ENCODE measurements at places on chromosomes 11 and 22.

GRCh38 chr11:113168354-113169342 lies 145.7 kb upstream of the TTC12 start:
- no peak overlapping the region for H3K4me3 ChIP-seq
- no peak for DNase-seq
- H3K27me3 ChIP-seq: no peaks in the 10 kb centered on the region
- H3K4me1 ChIP-seq: no peaks in the 10 kb centered on the region
- no peak overlapping the region for H3K27ac ChIP-seq

DNA sequence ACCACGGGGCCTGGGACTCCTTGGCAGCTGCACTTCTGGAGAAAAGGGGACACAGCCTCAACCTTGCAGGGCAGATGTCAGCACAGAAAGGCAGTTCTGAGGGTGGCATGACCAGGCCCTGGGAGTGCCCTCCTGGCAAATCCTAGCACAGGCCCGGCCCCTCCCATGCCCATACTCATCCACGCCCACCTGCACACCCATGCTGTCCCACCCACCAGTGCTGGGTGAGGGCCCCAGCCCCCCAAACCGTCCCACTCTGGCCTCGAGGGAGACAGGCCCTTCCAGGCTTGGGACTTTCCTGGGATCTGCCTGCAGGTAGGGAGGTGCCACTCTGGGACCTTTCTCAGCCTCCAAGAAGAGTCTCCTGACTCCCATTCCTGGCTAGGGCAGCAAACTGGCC lies 10.1 kb downstream of the DUSP8 start:
- no peaks in the 10 kb centered on the region for H3K4me1 ChIP-seq
- no peak overlapping the region for H3K4me3 ChIP-seq
- H3K27me3 ChIP-seq: no peaks in the 10 kb centered on the region
- DNase-seq: no peak
- no peak overlapping the region for H3K27ac ChIP-seq
- no peaks in the 10 kb centered on the region for H3K36me3 ChIP-seq

DNA sequence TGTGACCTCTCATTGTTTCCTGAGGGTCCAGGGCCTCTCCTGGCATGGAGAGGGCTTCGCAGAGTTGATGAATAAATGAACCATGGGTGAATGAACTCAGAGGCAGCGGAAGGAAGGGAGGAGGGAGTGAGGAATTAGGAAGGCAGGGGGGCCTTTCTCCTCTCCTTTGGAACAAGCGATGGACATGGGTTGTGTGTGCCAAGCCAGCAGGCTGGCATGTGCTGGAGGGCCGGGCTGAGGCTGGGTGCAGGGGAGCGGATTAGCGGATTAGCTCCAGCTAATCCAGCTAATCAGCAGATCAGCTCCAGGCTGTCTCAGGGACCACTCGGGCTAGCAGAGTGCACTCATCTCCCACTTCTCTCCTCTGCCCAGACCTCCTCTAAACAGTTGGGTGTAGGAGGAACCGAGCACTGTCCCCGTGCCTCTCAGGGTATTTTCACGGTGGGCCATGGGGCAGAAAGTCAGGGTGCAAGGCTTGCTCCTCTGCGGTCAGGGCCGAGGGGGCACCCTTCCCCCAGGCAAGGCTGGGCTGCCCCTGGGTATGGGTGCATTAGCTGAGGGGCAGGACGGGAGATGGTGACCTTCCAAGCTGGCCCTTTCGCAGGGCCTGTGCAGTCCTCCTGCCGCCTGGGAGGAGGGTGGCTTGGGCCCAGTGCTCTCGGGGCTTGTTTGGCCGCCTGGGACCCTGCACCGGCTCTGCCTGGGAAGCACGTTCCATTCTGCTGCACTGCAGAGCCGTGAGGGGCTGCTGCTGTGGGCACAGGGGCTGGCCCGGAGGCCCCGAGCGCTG lies 120.3 kb upstream of the B3GAT1 start:
- peaks cover 8% of the 10 kb centered on the region for H3K27me3 ChIP-seq
- H3K36me3 ChIP-seq: no peaks in the 10 kb centered on the region
- no peaks in the 10 kb centered on the region for H3K4me1 ChIP-seq
- no peak overlapping the region for H3K27ac ChIP-seq
- DNase-seq: no peak

DNA sequence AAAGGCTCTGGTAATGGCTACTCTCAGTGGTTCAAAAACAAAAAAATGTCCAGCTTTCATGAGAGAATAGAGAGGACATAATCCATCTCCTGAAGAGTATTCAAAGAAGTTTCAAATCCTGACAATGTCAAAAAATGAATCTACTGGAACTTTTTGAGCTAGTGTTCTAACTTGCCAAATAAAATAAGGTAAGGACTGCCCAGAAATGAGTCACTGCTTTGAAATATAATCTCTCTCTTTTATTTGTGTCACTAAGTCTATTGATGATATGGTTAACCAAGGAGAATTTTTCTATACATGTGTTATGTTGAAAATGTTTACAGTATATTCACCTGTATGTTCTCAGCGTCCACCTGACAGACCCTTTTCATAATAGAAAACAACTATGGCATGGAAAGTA lies 3.4 kb downstream of the GUCY1A2 start:
- no peaks in the 10 kb centered on the region for H3K4me1 ChIP-seq
- H3K27ac ChIP-seq: no peak overlapping the region
- no peaks in the 10 kb centered on the region for H3K36me3 ChIP-seq
- peaks cover 29% of the 10 kb centered on the region for H3K27me3 ChIP-seq
- DNase-seq: no peak

DNA sequence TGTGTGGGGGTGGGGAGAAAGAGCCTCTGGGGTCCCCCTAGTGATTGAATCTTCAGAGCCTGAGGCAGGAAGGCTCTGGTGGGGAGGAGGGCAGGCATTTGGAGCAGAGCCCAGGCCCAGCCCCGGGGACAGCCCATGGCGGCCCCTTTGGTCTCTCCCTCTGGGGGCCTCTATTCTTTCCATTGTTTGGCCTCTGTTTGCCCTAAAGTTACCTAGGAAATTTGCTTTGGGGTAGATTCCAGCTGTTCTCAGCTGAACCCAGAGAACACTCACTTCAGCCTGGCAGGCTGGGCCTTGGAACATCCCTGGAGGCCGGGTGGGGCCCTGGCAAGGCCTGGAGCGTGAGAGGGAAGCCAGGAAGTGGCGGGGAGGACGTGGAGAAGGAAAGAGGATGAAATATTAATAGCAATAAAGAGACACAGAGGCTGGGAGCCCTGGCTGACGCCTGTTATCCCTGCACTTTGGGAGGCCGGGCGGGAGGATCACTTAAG lies 22.9 kb upstream of the A4GALT start:
- no peaks in the 10 kb centered on the region for H3K27me3 ChIP-seq
- H3K27ac ChIP-seq: no peak overlapping the region
- no peaks in the 10 kb centered on the region for H3K36me3 ChIP-seq
- no peak overlapping the region for H3K4me3 ChIP-seq
- DNase-seq: no peak
- no peaks in the 10 kb centered on the region for H3K4me1 ChIP-seq

DNA sequence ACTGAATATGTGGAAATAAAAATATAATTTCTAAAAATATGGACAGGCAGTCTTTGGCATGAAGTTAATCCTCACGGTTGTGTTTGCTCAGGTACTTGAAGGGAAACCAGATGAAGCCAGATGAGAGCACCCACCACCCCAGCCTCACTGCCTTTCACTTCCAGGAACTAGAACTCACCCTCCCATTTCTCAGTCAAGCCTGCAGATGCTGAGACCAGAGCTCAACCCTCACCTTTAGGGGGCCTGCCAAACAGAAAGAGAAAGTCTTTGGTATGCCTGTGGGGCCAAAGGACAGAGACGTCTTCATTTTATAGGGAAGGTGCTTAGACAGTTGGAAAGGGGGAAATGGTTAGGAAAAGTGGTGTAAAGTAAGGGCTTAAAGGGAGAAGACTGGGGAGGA lies 252.8 kb upstream of the PLET1 start:
- peaks cover 9% of the 10 kb centered on the region for H3K27me3 ChIP-seq
- H3K27ac ChIP-seq: no peak overlapping the region
- no peaks in the 10 kb centered on the region for H3K4me1 ChIP-seq

DNA sequence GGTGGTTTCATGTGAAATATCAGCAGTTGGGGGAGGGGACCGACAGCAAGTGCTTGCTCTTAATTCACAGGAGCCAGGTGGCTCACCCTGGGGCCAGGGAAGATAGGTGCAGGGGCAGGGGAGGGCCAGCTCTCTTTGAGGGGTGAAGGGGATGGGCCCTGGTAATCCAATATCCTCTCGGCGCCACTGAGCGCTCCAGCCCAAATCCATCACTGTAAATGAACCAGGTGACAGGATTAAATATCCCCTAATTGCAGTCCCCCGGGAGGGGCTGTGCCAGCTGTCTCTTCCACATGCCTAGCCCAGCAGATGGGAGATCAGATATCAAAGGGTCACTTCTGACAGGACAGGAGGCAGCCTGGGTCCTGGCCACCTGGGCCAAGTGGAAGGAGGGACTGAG lies 531.8 kb upstream of the CADM1 start:
- no peak for DNase-seq
- H3K4me1 ChIP-seq: no peaks in the 10 kb centered on the region

DNA sequence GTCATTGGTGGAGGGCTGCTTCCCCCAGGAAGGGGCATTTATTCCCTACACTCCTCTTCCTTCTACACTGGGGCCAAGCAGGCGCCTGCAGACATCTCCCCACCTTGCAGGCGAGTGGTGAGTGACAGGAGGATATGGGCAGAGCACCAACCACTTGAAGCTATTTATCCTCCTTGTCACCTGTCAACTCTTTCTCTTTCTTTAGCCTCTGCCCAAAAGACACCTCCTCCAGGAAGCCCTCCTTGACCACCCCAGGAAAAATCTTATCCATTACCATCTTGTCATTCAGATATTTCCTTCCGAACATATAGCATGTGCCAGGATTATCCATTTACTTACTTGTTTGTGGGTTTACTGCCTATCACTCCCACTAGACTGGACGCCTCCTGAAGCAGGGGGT lies 362.4 kb downstream of the MN1 start:
- H3K36me3 ChIP-seq: no peaks in the 10 kb centered on the region
- no peaks in the 10 kb centered on the region for H3K4me1 ChIP-seq
- no peak overlapping the region for H3K27ac ChIP-seq
- H3K27me3 ChIP-seq: no peaks in the 10 kb centered on the region
- DNase-seq: no peak

DNA sequence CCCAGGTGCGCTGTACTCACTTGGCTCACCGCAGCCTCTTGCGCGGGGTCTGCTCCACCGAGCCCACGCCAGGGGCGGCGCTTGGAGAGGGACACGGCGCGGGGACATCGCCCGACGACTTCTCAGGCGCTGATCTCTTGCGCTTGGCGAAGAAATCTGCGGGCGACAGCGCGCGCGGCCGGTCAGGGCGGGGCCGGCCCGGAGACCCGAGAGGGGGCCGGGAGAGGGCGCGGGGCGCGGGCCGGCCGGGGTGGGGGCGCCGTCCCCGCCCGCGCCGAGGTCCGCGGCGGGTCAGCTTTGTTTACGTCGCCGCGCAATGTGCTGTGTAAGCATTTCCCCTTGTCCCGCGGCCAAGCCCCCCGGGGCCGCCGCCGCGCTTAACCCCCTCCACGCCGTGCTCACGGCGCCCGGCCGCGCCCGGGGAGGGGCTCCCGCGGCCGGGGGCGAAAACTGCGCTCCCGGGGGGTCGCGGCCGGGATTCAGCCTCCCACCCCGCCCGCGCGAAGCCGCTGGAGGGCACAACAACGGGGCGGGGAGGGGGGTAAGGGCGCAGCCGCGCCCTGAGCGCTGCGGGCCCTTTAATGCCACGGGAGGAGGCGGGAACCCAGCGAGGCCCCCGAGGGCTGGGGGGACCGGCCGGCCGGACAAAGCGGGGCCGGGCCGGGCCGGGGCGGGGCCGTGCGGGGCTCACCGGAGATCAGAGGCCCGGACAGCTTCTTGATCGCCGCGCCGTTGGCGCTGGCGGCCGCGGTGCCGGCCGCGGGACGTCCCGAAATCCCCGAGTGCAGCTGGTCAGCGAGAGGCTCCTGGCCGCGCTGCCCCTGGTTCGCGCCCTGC lies 1.4 kb downstream of the CDKN1C start:
- no peaks in the 10 kb centered on the region for H3K36me3 ChIP-seq
- H3K4me1 ChIP-seq: no peaks in the 10 kb centered on the region
- no peak for DNase-seq
- no peak overlapping the region for H3K4me3 ChIP-seq

DNA sequence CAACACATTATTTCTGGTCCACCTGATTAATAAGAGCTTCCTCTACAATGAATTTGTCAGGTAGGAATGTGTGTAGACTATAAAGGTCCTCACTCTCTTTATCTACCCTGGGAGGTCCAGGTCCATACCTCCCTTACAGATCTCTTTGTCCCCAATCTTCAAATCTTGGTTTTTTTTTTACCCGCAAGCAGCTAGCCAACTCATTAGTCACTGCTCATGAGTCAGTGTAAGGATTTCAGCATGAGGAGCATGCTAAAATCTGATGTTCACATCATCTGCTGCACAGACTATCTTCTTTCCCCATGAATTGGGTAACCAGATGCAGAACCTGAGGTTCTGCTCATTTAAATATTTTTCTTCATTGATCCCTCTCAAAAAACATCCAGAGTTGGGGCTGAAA lies 397.0 kb upstream of the ISX start:
- H3K4me3 ChIP-seq: no peak overlapping the region
- H3K4me1 ChIP-seq: no peaks in the 10 kb centered on the region
- H3K27me3 ChIP-seq: no peaks in the 10 kb centered on the region
- no peaks in the 10 kb centered on the region for H3K36me3 ChIP-seq

DNA sequence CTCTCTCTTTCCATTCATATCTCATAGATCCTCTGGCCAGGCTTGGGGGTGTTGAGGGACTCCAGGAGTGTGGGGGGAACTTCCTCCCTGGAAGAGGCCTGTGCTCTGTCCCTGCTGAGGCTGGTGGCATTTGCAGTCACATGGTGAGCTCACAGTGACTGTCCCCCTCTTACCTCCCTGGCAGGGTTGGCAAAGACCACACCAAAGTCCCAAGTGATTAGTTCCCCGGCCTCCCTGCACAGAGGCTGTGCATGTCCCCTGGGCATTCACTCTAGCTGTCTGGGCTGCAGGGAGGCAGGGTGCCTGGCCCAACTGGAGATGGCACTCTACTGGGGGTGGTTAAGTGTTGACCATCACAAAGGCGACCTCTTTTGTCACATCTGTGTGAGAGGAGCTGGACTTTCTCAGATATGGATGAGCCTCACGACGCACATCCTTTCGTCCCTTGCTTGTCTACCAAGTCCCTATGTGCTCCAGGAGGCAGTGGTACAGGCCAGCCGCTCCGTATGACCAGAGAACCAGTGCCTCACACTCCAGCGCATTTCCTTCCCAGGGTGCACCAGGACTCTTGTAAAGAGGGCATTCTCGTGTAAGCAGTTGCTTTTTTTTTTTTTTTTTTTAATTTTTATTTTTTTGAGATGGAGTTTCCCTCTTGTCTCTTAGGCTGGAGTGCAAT lies 8.8 kb downstream of the TANGO2 start:
- no peaks in the 10 kb centered on the region for H3K4me1 ChIP-seq
- H3K27me3 ChIP-seq: no peaks in the 10 kb centered on the region
- H3K27ac ChIP-seq: no peak overlapping the region
- DNase-seq: no peak
- H3K36me3 ChIP-seq: no peaks in the 10 kb centered on the region

GRCh38 chr11:130413405-130414106 lies 14.9 kb downstream of the ADAMTS8 start:
- no peaks in the 10 kb centered on the region for H3K36me3 ChIP-seq
- H3K4me3 ChIP-seq: no peak overlapping the region
- peaks cover 2% of the 10 kb centered on the region for H3K27me3 ChIP-seq
- DNase-seq: no peak
- no peaks in the 10 kb centered on the region for H3K4me1 ChIP-seq

GRCh38 chr11:10611979-10612862 lies 43.8 kb upstream of the LYVE1 start:
- no peaks in the 10 kb centered on the region for H3K4me1 ChIP-seq
- peaks cover 2% of the 10 kb centered on the region for H3K36me3 ChIP-seq
- H3K27ac ChIP-seq: no peak overlapping the region
- H3K27me3 ChIP-seq: peaks cover 28% of the 10 kb centered on the region
- no peak for DNase-seq
- no peak overlapping the region for H3K4me3 ChIP-seq

GRCh38 chr22:33537059-33537458 lies 383.2 kb downstream of the LARGE1 start:
- no peaks in the 10 kb centered on the region for H3K27me3 ChIP-seq
- no peak overlapping the region for H3K4me3 ChIP-seq
- H3K36me3 ChIP-seq: no peaks in the 10 kb centered on the region
- no peak overlapping the region for H3K27ac ChIP-seq
- no peak for DNase-seq
